ENCODE measurements at places on chromosomes 3 and 15.

GRCh38 chr3:190073264-190074008 lies 47.3 kb downstream of the P3H2 start:
- no peak for DNase-seq

- no peak for DNase-seq
These were observed 9.1 kb upstream of the PDCD6IP start for GRCh38 chr3:33789183-33789954.

DNA sequence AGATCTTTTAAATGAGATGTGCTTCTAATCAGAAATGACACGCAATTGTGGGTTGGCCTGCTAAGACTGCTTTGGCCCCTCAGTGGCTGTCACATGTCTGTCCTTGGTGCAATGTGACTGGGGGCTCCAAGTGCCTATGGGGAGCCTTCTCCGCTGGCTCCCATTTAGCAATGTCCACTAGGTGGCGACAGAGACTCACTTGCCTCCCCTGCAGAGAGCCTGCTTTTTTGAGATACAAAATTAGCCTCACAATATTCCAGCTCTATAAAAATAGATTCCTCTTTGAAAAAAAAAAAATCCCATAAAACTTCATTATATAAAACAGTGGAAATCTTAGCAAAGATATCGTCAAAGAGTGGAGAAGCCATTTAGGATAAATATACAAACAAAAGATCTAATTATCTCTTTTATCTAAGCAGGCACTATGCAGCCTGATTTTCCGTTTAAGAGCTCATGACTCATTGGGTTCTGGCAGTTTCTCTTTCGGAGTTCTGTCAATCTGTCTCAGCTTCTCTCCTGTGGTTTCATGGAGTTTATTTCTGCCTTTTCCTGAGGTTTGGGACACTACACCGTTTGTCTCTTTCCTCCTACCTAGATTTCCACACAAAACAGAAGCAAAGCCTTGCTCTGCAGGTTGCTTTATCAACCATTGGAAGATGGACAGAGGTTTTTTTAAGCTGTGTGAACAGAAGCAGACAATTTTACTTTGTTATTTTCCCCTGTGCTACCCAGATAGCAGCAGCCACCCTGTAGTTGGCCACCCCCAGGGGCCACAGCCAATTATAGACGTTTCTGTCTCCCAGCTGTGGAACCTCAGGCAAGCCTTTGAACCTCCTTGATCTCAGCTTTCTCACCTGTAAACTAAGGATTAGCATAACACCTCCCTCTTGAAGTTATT lies 68.4 kb upstream of the TNFAIP8L3 start:
- peak; percentile 9 for DNase-seq

DNA sequence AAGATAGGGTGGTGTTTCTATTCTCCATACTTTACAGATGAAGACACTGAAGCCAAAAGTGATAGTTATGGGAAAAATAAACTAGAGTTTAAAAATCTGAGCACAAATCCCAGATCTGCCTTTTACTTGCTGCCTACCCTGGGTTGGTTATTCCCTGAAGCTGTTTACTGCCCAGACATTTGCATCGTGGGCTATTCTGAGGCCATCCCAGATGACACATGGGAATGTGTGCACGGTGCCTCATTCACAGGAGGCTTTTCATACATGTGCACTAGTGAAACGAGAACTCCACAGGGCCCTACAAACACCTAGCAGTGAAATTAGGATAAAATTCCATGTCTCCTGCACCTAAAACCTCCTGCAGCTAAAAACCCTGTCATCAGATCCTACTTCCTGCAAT lies 17.5 kb downstream of the MYO5C start:
- no peak for DNase-seq

DNA sequence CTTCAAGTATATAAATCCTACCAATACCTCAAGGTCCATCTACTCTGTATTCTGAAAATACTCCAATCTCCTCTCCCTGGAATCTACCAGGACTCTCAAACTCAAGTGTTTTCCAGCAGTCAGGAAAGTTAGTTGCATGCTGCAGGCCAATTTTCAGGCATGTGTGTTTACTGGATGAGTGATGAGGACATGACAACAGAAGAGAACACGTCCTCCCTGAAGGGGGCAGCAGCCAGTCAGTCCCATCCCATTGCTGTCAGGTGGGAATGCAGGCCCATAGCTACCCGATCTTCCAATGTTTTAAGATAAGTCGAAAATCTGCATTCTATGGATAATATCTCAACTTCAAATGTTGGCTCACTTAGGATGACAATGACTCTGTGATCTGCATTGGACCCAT lies 496.2 kb downstream of the FHIT start:
- DNase-seq = no peak

GRCh38 chr15:51874751-51875644 lies 45.5 kb downstream of the TMOD3 start:
- no peak for DNase-seq

DNA sequence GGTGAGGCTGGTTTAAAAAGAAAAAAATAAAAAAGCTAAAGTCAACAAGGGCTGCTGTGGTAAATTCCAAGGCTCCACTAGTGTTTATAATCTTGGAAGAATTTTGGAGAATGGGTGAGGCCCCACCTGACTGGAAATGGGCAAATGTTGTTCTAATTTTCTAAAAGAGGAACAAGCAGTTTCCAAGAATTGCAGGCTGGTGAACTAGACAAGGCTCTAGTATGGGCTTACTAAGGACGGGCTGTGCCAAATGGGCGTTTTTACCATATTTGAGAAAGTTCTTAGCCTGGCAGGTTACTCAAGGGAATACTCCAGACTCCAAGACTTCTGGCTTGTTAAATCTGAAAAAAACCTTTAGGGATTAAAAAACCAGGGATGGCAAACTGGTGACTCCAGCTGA lies 67.0 kb upstream of the ABHD2 start:
- DNase-seq = no peak

DNA sequence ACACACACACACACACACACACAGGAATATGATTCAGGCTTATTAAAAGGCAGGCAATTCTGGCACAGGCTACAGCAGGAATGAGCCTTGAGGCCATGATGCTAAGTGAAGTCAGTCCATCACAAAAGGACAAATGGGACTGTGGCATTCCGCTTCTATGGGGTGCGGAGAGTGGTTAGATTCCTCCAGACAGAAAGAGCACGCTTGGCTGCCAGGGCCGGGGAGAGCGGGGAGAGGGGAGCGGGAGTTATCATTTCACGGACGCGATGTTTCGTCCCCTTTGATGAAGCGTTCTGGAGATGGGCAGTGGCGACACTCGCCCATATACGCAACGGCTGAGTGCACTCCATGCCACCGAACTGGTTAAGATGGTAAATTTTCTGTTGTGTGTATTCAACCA lies 58.5 kb upstream of the FAM174B start:
- no peak for DNase-seq

GRCh38 chr3:11346416-11346815 lies 74.2 kb downstream of the ATG7 start:
- no peak for DNase-seq

DNA sequence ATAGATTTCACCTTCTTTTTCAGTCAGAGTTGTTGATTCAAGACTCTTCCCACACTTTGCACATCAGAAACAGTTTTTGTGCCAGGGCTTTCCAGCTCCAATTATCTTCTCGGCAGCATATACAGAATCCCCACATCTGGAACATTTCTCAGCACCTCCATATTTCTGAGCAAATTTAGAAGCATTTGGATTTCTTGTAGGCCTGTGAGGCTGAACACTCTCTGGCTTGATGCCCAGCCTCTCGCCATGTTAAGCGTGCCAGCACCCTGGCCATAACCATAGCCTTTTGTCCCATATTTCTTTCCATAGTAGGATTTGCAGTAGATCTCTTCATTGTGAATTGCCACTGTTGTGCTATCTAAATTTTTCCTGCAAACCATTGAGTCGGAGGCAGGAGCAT lies 28.3 kb downstream of the CD80 start:
- no peak for DNase-seq

DNA sequence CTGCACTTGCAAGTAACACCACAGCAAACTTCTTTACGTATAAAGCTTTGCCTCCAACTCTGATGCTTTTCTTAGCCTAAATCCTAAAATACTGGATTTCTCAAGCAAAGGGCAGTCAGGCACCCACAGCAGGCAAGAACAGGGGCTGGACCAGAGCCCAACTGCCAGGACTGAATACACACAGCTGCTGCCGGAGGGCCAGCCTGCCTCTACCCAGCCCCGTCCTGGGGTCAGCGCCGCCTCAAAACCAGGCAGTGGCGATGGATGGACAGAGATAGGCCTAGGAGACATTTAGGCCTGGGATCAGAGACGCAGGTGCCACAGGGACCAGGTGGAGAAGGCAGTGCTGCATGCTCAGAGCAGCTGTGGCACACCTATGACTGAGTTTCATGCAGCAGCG lies 47.6 kb upstream of the SEC61A1 start:
- no peak for DNase-seq

GRCh38 chr3:124995460-124995994 lies 60.3 kb downstream of the HEG1 start:
- DNase-seq = peak; percentile 29

- DNase-seq = no peak
These were observed 84.3 kb upstream of the ARL6 start for GRCh38 chr3:97680210-97680609.

- no peak for DNase-seq
These were observed 10.3 kb downstream of the ATP11B start for GRCh38 chr3:182803596-182803995.

GRCh38 chr3:65676580-65676979 lies 362.1 kb downstream of the MAGI1 start:
- DNase-seq = no peak

Measured in stimulated activated naive CD4-positive, alpha-beta T cell (primary cell).